Esophagus mucosa (tissue), 1 donor: ENCODE measurements at places on chromosomes 2 and 18.

DNA sequence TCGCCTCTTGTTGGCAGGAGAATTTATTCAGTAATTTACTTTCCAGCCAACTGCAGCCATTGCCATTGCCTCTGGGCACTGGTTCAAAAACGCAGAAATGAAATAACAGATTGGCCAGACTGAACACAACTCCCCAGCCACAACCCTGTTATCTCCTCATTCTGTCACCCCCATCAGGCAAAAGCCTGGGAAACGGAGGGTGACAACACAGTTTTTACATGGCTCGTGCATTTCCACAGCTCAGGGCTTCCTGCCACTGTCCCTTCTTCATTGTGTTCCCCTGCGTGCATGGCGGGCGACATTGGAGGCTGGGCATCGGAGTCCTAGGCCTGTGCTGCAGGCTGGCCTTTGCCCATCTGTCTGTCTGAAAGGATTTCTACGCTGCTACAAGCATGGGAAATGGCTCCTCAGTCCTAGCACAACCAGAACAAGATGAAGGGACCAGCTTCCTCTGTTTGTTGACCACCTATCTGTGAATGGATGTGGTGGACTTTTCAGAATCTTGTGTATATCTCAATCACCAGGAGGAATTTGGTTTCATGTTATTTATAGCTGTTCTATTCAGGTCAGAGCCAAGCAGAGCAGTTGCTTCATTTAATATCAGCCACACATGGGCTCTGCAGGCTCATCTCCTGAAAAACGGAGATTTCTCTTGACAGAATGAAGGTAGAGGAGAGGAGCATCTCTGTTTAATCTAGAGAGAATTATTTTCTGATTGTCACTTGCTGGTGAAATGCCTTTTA lies 107.0 kb downstream of the MGAT5 start:
- ATAC-seq: no peak

DNA sequence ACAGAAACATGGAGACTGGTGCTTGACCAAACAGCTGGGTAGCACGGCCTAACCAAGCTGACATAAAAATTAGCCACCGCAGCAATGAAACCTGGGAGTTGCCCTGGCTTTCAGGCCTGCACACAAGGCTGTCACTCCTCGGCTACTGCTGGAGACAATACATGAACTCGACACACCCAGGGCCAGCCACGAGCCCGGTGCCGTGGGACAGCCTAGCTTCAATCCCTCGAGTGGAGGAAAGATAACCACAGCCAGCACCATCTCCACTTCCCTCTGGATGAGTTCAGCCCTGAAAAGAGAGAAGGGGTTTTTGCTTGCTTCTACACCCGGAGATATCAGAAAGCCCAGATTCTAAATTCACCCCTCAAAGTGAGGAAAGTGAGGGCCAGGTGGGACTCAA lies 78.0 kb downstream of the BCL2L11 start:
- ATAC-seq: no peak

- no peak for ATAC-seq
Observed at GRCh38 chr2:39377226-39377939, 59.7 kb downstream of the MAP4K3 start.

GRCh38 chr2:25215948-25216679 lies 47.7 kb upstream of the POMC start:
- peak; percentile 79 for ATAC-seq

- ATAC-seq: no peak
Observed at GRCh38 chr2:95354925-95355324, 47.6 kb upstream of the FAHD2A start.

DNA sequence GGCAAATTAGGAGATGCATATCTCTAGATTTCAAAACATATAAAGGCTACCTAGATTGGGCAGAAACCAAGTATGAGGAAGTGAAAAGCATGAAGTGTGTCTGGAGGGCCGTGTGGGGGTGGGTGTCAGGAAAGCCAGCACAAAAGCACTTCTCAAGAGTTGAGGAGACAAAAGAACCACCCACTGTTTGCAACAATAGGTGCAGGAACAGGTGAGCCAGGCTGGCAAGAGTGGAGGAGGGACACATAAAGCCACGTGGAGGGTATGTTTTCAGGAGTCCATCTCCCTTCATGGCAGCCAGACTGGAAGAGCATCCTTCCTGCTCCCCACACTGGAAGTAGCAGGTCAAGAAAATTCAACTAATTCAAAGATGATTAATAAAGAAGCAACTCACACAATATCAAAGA lies 96.4 kb downstream of the CERS6 start:
- ATAC-seq: no peak

GRCh38 chr2:68157002-68157401 lies 686 bp upstream of the PNO1 start:
- peak; percentile 45 for ATAC-seq

DNA sequence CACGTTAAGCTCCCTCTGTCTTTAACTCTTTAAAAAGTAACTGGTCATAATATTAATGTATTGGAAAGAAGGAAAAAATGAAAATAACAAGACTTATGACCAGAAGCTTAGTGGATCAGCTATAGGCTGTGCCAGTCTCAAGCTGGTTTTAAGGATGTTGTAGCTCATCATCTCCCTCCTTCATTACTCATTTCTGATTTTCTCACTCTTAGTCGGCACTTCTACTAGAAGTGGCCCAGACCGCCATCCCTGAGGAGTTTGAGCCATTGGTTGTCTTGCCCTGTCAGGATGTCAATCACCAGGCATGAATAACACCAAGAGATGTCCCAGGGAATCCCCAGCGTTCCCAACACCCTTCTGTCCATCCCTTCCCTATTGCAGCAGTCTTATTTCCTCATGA lies 151.5 kb downstream of the ASXL3 start:
- ATAC-seq: no peak

GRCh38 chr2:67268797-67269196 lies 128.3 kb upstream of the ETAA1 start:
- no peak for ATAC-seq

- no peak for ATAC-seq
Observed at GRCh38 chr2:240165661-240166060, 25.2 kb upstream of the OTOS start.

DNA sequence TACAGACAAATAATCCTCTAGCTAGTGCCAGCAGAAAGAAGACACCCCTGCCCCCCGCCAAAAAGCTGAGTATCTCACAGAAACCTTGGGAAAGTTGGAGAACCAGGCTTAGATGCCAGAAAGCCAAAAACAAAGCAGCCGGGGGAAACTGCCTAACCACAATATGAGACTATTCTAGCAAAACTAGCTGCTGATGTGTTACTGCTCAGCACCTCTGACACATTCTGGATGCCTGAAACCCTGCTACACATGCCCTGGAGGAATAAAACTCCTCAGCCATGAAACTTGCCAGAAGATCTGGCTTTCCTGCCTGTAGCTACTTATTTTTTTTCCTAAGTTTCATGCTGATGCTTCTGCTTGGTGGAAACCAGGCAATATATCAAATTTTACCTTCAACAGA lies 122.7 kb upstream of the GCFC2 start:
- no peak for ATAC-seq

- no peak for ATAC-seq
Observed at GRCh38 chr2:99545604-99546003, 55.8 kb upstream of the REV1 start.

DNA sequence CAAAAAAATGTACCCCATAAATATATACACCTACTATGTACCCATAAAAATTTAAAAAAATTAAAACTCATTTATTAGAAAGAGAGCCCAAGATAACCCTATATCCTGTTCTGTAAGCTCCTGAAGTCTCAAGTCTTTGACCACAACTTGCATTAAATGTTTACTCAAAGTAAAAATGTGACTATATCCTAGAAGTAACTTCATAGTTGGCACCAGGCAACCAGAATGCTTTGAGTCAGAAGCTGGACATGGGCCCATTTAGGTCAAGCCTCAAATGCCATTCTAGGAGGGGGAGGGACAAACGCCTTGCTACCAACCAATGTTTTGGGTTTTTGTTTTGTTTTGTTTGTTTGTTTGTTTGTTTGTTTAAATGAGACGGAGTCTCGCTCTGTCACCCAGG lies 9.3 kb upstream of the TBC1D8 start:
- ATAC-seq: peak; percentile 29

GRCh38 chr2:5389740-5390139 lies 302.4 kb upstream of the SOX11 start:
- no peak for ATAC-seq
